ENCODE measurements at places on chromosomes 3 and 15.

DNA sequence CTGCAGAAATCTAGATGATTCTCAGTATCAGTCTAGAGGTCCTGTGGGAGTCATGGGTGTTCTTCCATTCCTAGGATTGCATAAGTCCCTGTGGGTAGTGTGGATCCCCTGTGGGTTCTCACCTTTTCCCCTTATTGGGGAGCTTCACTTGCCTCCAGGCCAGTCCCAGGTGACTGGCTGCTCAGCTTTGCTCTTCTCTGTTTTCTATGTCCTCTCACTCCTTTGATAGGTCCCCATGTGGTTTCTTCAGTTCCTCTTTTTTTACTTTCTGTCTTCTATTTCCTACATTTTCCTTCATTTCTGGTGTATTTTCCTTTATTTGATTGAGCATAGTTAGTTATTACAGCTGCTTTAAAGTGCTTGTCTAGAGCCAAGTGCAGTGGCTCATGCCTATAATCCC lies 10.9 kb downstream of the TEX55 start:
- DNase-seq = no peak

- no peak for DNase-seq
Measured at GRCh38 chr3:58063022-58063815, 55.0 kb downstream of the FLNB start.

GRCh38 chr15:67778968-67779548 lies 46.3 kb upstream of the SKOR1 start:
- no peak for DNase-seq

DNA sequence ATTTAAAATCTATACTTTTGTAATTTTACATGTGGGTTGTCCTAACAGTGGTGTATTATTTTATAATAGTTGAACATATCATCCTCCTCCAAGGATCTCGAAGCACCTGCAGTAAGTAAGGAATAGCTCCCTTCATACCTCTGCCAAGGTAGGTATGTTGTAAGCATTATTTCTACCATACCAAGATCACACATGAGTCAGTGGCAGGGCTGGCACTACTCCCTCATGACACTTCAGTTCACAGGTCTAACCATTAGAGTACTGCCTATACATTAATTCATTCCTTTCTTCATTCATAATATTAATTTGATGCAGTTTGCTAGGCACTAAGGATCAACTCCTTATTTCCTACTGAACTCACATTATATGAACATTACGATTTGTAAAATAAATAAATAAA lies 11.9 kb upstream of the LEKR1 start:
- no peak for DNase-seq

DNA sequence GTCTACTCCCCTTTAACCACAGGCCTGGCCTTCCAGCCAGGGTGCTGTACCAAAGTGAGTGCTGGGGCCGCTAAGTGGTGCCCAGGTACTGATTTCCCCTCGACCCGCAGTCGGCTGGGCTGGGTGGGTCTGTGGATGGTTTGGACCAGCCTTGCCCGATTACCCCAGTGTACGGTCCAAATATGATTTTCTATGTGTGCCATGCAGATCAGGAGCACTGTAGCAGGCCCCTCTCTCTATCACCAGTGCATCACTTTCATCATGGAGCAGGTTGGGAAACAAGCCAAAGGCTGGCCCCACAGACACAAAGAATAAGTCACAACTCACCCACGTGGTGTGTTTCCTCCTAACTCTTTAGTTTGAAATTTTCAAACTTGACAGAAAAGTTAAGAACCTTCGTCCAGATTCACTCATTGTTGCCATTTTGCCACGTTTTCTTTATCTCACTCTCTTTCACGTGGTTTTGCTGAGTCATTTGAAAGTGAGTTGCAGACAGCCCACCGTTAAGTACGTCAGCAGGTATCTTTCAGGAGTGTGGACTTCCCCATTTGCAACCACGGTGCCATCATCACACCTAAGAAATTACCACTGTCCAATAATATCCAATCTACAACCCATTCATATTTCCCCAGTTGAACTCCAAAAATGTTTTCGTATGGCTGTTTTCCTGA lies 37.0 kb downstream of the ZNF710 start:
- no peak for DNase-seq

DNA sequence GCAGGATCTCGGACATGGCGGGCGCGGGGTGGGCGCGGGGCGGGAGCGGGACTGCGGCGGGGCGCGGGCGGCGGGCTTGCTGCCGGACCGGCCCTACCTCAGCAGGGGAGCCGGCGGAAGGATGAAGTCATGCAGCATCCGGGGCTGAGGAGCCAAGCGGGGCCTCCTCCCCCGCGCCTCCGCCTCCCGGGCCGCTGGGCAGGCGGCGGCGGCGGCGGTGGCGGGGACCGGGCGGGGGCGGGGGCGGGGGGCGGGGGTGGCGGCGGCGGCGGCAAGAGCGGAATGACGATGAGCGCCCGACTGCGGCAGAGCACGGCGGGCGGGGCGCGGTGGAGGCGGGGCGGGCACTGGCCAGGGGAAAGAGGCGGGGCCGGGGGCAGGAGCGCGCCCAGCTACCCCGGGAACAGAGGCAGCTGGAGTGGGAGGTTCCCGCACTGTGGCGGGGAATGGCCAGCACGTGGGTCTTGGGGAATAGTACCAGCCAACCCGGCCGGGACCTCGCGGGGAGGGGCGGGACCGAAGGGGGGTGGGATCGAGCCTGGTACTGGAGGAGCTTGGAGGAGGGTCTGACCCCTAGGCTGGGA lies at the start of gene CAMK2N2:
TSS of gene CAMK2N2 (minus strand) at position 284 of the 584 bp plus-strand sequence. CDS start at position 16, 268 bp downstream.
- DNase-seq = no peak

DNA sequence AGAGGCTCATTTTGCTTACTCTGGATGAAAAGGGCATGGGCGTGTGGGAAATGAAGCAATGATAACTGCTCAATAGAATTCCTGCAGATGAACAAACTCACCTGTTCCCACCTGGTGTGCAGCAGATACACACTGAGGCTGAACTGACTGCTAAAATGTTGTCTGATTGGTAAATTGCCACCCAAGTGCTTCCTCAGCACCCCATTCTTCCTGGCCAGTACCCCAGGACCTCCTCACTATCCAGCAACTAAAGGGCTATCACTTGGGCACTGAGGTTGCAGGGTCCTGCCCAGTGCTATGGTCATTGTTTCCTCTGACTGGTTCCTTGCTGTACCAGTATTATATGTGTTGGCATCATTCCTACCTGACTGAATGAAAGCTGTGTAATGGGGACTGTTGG lies 38.0 kb upstream of the DGKG start:
- no peak for DNase-seq

DNA sequence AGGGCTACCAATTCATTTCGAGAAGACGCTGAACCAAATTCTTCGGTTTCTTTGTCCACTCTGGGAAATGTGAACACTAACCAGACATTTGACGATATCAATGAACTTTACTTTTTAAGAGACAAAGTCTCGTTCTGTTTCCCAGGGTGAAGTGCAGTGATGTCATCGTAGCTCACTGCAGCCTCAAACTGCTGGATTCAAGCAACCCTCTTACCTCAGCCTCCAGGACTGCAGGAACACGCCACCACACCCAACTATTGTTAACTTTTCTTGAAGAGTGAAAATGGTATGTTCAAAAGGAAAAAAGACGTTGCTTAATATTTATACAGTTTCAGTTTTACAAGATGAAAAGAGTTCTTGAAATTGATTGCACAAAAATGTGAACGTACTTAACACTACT lies 30.6 kb downstream of the MB21D2 start:
- DNase-seq = no peak

- DNase-seq = no peak
Measured at GRCh38 chr15:28880680-28881079, 5.1 kb upstream of the APBA2 start.

DNA sequence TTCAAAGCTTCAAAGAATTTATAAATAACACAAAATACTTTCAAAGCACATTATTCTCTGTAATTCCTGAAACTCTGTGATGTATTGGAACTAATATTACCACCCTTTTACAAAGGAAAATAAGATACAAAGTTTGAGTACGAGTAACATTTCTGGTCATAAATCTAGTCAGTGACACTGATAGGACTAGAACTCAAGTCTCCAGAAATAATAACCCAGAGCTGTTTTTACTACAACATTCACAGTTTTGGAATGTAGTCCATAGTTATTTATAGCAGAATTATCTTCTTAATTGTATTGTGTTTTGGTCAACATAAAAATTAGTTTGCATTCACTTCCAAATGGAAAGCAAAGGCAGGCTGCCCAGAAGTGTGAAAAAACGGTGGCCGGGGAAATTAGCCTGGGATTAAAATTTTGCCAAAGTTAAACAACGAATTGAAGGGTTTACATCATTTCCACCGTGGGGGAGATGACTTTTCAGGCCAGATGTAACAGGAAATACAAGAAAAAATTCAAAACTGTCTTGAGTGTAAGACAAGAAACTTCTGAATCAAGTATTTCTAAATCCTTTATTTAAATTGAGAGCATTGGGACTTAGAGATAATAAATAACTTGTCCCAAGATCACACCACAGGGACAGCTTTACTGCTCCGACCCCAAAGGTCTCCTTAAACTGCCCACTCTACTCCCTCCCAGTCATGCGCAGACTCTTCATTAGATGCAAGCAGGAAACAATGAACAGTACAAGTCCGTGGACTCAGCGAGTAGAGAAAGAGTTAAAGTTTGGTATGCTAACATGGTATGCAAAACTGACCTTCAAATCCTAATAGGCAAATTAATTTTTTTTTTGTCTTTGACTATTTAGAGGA lies 74.3 kb upstream of the VGLL4 start:
- no peak for DNase-seq

- no peak for DNase-seq
Measured at GRCh38 chr15:58541410-58542087, 109.8 kb downstream of the LIPC start.

GRCh38 chr3:147554332-147554731 lies 145.2 kb downstream of the ZIC1 start:
- no peak for DNase-seq

- DNase-seq = no peak
Measured at GRCh38 chr3:182818296-182818978, 25.1 kb downstream of the ATP11B start.

DNA sequence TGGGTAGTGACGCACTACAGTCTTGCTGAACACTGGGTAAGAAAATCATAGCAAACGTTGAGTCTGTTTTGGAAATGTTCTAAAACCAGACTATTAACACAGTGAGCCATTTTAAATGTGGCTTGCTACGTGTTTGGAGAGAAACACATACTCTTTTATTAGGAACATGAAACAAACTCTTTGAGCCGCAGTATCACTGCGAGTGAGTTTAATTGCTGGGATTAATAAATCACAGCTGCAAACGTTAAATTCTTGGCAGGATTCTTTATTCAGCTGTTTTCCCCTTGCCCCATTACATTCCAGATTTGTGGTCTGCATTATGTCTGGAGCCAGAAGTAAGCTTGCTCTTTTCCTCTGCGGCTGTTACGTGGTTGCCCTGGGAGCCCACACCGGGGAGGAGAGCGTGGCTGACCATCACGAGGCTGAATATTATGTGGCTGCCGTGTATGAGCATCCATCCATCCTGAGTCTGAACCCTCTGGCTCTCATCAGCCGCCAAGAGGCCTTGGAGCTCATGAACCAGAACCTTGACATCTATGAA lies 33.6 kb downstream of the BTD start:
- DNase-seq = no peak
